ENCODE measurements at places on chromosomes 2 and 18. TPM values are rescaled to one million over a fixed set of nuclear protein-coding genes. Genes with fewer than 3 reads are reported as not detected.

KCTD1 gene
- total RNA-seq: 7.1 TPM

DNA sequence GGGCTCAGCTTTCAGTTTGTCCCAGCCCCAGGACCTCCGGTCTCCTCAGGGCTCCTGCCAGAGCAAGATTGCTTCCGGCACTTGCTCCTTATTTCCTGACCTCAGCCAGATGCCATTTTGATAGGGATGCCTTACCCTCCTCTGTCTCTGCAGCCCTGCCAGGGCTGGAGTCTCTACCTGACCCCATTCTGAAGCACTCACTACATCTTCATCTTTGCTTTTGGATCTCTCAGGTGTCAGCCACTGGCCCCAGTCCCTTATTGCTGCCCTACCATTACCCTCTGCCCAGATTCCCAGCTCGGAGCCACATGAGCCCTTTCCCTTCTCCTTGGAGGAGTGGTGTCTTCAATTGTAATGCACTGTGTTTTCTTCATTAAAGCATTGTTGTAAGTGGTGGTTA, 17.1 kb downstream of the OSBPL6 start:
- DNase-seq: no peak

DNA sequence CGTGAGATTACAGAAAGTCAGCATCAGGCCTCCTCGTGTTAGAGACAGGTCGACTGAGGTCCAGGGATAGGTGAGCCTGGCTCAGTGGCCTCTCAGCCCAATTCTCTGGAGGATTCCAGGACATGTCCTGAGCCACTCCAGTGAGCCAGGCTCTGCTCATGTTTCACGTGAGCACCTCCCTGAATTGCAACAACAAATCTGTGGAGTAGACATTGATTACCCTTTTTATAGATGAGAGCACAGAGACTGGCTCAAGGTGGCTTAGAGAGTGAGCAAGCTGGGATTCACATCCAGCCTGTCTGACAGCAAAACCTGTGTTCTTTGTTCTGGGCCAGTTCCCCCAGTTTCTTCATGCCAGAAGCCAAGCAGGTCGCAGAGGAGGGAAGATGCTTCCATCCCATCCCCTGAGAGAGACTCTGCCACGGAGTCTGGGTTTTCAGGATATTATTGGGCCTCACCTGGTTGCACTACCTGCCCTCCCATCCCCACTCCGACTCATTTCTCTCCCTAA, 46.4 kb downstream of the HS1BP3 start:
- DNase-seq: peak; percentile 73

MYO5B gene
- 0.82 TPM for total RNA-seq

DNA sequence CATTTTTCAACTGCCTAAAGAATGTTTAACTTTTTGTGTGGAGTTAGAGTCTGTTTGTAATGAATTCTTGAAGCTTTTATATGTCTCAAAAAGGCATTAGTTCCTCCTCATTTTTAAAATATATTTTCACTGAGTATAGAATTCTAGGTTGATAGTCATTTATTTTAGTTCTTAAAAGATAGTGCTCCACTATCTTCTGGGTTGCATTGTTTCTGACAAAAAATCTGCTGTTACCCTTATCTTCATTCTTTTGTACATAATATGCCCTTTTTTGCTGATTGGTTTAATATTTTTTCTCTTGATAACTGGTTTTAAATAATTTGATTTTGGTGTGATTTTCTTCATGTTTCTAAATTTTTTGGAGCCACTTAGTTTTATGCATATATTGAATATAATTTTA, 754.7 kb upstream of the GYPC start:
- DNase-seq: no peak

TMEM178A gene
- 2.4 TPM for total RNA-seq

GRCh38 chr2:104857262-104858005, 3.5 kb downstream of the POU3F3 start:
- no peak for DNase-seq

PROM2 gene
- 6.1 TPM for total RNA-seq

RGPD3 gene
- total RNA-seq: 2.2 TPM

PTPN2 gene
- 20.2 TPM for total RNA-seq

DNA sequence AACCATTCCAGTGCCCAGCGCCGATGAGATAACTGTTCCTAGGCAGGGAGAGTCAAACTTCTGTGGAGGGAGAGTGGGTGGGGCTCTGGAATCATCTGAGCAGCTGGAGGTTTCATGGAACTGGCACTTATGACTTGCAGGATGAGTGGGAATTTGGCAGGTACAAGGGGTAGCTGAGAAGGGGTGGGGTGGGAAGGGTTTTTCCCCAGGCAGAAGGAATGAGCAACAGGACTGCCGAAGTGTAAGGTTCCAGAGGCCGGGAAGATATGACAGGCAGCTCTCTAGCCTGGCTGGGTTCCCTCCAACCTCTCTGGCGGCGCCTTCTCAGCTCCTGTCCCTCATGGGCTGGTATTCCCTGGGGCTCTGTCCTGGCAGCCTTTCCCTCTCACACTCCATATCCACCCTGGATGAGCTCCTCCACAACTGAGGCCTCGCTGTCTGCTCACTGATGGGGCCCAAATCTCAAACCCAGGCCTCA, 2.5 kb upstream of the TET3 start:
- no peak for DNase-seq

RBM44 gene
- 0.68 TPM for total RNA-seq

- DNase-seq: peak; percentile 98
These were observed at the start of gene FN1 for GRCh38 chr2:215435870-215436704. TSS of gene FN1 (minus strand) at chr2:215436068. CDS start at chr2:215435802, 266 bp downstream.

DNA sequence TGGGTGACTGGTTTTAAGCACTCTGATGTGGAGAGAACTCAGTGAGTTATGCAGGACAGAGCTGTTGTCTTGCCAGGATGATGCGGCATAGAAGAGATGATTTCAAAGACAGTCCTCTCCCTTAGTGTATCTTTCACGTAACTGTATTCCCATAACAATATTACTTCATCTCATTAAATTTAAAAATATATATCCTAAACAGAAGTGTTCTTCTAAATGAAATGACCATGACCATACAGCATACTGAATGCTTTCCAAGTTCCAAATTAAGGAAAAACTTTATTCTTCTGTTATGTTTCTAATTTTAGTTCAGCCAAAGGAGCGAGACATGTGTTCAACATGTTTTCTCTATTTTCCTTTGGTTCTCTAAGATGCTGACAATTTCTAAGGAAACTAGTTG, 600.1 kb upstream of the FSHR start:
- no peak for DNase-seq
